ENCODE measurements at places on chromosomes 5 and 9. TPM values are rescaled to one million over a fixed set of nuclear protein-coding genes. Genes with fewer than 3 reads are reported as not detected.

GRCh38 chr9:94950579-94951323, 224.3 kb downstream of the AOPEP start:
- DNase-seq, result no peak

GRCh38 chr9:92790542-92791527, 26.2 kb upstream of the BICD2 start:
- DNase-seq, result peak; percentile 77

DNA sequence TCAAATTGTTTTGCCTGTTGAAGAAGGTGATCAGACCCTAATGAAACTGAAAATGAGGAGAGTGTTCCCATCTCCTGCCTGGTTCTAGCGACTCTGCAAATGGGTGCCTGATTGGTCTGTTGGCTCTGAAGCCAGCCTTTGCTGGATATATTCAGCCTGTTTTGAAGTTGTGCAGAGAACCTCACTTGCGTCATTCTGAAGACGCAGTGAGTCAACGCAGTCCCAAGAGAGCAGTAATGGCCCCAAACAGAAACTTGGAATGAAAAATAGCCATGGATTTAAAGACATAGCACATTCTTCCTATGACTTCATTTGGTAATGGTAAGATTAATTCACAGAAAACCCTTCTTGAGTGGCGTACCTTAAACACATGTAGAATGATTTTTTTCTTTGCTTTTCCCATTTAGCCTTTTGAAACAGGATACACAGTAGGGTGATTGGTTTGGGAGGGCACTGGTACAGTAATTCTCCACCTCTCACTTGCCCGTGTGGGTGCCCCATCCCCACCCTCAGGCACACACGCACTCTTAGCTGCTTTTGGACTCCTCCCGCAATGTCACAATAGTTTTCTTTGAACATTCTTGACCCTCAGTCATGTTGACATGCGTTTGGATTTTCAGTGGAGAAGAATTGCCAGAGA, 54.1 kb upstream of the ABL1 start:
- peak; percentile 94 for DNase-seq

DNA sequence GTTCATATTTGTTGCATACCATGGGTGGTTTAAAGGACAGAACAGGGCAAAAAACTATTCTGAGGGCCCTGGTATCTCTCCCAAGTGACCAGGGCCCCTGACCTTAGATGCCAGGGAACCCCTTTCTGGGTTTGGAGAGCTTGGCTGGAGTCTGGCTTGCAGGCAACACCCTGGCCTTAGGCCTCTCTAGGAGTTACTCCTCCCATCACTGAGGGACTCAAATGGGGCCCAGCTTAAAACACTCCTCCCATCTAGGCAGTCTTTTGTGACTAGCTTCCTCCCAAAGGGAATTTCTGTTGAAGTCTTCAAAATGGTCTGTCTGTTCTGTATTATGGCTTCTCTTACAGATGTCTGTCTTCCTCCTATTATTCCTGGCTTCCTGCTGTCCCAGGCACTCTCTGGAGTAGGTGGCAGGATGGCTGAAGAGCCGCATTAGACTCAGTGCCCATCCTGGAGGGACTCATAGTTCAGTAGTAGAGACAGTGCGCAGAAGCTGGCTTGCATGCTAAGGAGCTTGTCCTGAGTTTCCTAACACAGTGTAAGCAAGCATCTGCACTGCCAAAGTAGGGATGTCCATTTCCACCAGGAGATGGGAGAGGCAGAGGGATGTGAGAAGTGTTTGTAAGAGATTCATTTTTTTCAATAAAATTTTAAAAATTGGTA, 10.0 kb downstream of the COL15A1 start:
- DNase-seq, result no peak

DNA sequence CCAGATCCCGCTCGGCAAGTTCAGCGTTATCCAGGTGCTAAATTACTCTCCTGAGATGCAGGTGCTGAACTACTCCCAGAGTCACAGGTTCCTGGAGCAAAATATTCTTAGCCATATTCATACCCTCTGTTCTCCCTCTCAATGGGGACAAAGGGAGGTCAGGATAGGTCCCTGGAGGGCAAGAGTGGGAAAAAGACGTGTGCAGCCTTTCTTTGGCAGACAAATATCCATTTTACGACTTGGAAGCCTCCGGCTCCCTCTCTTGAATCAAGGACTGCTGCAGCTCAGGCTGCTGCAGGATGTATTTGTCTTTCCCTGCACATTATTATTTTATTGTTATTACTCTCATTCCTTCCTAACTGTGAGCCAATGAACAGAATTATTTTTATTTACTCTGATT, 590.2 kb downstream of the NR2F1-AS1 start:
- DNase-seq, result no peak

GRCh38 chr5:132233081-132233480, 5.4 kb upstream of the P4HA2 start:
- no peak for DNase-seq

GRCh38 chr9:131402738-131403492, 9.0 kb downstream of the PRRC2B start:
- DNase-seq, result peak; percentile 87

The CYLC2 gene
- not detected for total RNA-seq

GRCh38 chr9:72352911-72353388, 12.1 kb downstream of the ZFAND5 start:
- no peak for DNase-seq

- no peak for DNase-seq
These were observed 53.4 kb upstream of the CACNA1B start for GRCh38 chr9:137823986-137824771.

- no peak for DNase-seq
These were observed 175.0 kb downstream of the MACROH2A1 start for GRCh38 chr5:135223891-135224625.

GRCh38 chr5:54186108-54186507, 124.3 kb downstream of the ARL15 start:
- no peak for DNase-seq

- peak; percentile 27 for DNase-seq
These were observed 88.0 kb downstream of the SLC44A1 start for GRCh38 chr9:105332471-105332870.

The TMC1 gene
- not detected for total RNA-seq

The PDCD1LG2 gene
- total RNA-seq, result 6.9 TPM
